ENCODE measurements at places on chromosomes 5 and 9. TPM values are rescaled to one million over a fixed set of nuclear protein-coding genes. Genes with fewer than 3 reads are reported as not detected.

LCNL1 gene
- total RNA-seq: not detected

PIP5K1B gene
- total RNA-seq: 0.13 TPM

CCDC192 gene
- not detected for total RNA-seq

GLDC gene
- 0.58 TPM for total RNA-seq

PTPN3 gene
- total RNA-seq: 0.03 TPM

SPINK13 gene
- not detected for total RNA-seq

INSL4 gene
- total RNA-seq: not detected

SPOCK1 gene
- total RNA-seq: not detected

ARL14EPL gene
- total RNA-seq: not detected

IL9 gene
- not detected for total RNA-seq

DNA sequence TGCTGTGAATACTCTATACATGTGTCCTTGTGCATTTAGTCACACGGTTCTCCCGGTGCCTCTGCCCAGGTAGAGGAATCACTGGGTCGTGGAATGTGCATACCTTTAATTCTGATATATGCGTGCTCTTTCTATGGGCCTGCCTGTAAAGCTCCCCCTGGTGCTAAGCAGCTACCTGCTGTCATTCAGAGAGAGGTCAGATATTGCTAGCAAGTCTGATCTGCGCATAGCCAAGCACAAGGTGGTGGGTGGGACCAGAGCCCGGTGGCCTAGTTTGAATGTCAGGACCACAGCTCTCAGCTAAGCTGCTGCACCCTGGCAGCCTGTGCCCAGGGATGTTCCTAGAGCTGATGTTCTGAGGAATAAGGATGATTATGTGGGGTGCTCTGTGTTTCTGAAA lies 33.4 kb downstream of the TJP2 start:
- H3K4me1 ChIP-seq: no peaks in the 10 kb centered on the region
- no peak for DNase-seq
- no peaks in the 10 kb centered on the region for H3K27me3 ChIP-seq
- H3K27ac ChIP-seq: no peak overlapping the region
- no peak overlapping the region for H3K4me3 ChIP-seq

- no peak overlapping the region for H3K27ac ChIP-seq
- H3K4me1 ChIP-seq: peaks cover 27% of the 10 kb centered on the region
- DNase-seq: no peak
- H3K27me3 ChIP-seq: no peaks in the 10 kb centered on the region
These were observed 4.1 kb downstream of the TESK1 start for GRCh38 chr9:35609001-35609819.

DNA sequence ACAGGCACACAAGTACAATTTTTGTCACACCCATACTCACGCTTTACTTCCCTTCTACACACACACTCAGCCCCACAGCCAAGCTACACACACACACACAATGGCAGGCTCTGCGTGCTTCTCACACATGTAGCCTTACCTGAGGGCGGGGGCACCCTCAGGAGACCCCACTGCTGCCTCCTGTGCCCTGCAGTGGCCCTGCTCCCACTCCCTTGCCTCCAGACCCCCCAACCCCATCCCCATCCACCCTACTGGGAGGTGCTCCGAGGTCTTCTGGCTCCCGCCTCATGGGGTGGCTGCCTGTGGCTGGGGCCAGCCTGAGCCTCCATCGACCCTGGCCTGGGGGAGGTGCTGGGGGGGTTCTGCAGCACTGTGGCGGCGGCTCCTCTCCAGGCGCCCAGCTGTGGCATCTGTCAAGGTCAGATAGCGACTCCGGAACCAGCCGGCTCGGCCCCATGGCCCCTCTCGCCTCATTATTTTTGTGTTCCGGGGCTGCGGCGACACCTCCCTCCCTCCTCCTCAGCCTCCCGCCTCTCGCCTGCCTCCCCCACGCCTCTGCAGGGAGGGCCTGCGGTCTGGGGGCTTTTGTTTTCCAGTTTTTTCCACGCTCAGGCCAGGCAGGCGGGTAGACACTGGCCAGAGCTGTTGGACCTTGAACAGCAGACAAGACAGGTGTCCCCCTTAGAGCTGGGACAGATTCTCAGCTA lies 21.7 kb downstream of the CXXC5 start:
- peak; percentile 64 for DNase-seq
- no peaks in the 10 kb centered on the region for H3K36me3 ChIP-seq
- H3K4me3 ChIP-seq: peak overlapping the region; percentile 77
- H3K27ac ChIP-seq: peak overlapping the region; percentile 91
- H3K27me3 ChIP-seq: no peaks in the 10 kb centered on the region
- peaks cover 50% of the 10 kb centered on the region for H3K4me1 ChIP-seq

- H3K4me3 ChIP-seq: no peak overlapping the region
- peak overlapping the region; percentile 61 for H3K27ac ChIP-seq
- H3K36me3 ChIP-seq: peaks cover 54% of the 10 kb centered on the region
These were observed 15.1 kb downstream of the TIMD4 start for GRCh38 chr5:156947925-156948324.

- no peak for DNase-seq
- no peaks in the 10 kb centered on the region for H3K27me3 ChIP-seq
- peaks cover 57% of the 10 kb centered on the region for H3K4me1 ChIP-seq
- H3K36me3 ChIP-seq: peaks cover 23% of the 10 kb centered on the region
- H3K4me3 ChIP-seq: no peak overlapping the region
These were observed 9.9 kb downstream of the RAD23B start for GRCh38 chr9:107292821-107293542.

DNA sequence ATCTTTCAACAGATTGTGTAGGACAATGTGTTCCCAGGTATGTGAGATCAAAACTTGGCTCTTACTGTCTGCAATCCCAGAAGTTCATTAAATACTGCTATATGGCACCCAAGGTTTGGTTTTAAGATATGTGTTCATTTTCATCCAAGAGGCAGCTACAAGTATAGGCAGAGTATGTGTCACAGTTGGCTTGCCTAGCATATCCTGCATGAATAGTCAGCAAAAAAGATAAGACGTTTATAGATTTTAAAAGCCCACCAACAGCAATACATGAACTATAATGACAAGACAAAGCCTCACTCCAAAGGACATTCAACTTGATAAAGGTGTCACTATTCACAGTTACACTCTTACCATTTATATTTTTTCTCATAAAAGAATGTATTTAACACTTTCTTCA lies 99.1 kb downstream of the BNC2 start:
- H3K27me3 ChIP-seq: no peaks in the 10 kb centered on the region
- no peak for DNase-seq
- H3K27ac ChIP-seq: no peak overlapping the region
- H3K4me3 ChIP-seq: no peak overlapping the region
- H3K4me1 ChIP-seq: no peaks in the 10 kb centered on the region
- H3K36me3 ChIP-seq: no peaks in the 10 kb centered on the region

- H3K36me3 ChIP-seq: no peaks in the 10 kb centered on the region
- H3K4me3 ChIP-seq: no peak overlapping the region
- H3K4me1 ChIP-seq: no peaks in the 10 kb centered on the region
These were observed 49.4 kb downstream of the EXD3 start for GRCh38 chr9:137373611-137373980.
